NCI-H526 (cell line): ENCODE measurements at places on chromosomes 11 and 22.

DNA sequence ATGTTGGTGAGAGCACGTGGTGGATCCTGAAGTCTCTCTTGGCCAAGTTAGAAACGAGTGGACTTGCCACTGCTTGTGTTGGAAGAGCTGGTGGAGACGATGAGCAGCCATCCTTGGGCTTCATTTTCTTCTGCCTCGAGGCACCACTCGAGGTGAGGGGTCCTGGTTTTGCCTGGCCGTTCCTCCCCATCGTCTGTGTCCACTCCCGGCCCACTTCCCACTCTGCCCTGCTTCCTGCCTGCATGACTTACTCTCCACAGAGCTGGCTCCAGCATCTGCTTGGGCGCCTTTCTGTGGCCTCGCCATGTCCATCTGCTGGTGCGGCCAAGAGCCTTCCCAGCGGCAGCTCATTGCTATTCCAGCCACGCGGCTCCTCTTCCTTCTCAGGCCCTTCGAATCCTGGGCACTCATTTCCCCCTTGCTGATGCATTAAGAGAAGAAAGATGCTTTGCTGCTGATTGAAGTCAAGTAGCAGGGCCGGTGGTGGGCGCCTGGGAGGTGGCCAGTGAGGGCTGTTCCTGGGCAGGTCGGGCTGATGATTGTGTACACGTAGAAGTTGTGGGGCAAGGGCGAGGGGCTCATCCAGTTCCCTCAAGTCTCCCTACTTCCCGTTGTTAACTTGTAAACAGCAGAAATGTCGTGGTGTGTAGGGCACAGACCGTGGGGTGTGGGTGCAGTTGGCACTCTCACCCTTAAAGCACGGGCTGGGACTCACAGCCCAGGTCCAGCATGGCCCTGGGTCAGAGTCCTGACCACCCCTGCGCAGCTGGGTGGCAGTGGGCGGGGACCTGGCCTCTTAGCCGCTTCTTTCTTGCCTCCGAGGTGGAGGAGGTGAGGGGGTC, 292.0 kb downstream of the TBC1D22A start:
- no peak for DNase-seq

DNA sequence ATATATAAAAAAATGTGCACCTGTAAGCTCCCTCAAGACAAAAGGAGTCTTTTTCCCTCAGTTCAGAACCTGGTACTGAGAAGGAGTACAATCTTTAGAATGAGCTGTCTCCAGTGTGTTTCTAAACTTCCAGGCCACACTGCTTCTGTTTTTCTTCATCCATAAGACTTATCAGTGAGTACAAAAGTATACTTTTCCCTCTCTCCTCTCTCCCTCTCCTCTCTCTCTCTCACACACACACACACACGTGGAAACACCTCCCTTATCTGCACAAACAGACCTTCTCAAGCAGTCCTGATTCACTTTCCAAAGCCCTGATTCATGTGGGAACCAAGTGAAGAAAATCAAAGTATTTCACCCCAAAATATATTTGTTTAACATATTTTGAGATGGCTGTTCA, 220.7 kb upstream of the UBASH3B start:
- DNase-seq: no peak

DNA sequence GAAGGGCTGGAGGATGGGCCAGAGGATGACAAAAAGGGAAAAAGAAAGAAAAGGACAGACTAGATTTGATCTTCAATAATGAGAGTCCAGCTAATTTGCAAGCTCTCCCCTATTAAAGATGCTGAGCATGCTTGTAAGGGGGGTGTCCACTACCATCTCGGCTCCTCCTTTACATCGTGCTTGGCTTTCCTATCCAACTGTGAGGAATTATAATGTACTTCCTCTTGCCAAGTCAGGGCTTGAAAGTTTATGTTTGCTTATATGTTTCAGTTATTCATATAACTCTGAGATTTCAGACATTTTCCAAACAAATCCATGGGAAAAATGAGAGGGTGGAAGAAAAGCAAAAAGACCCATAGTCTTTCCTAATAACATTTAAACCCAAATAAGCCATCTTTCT, 387.1 kb downstream of the METTL15 start:
- no peak for DNase-seq

GRCh38 chr22:37634417-37634924, 5.0 kb upstream of the SH3BP1 start:
- no peak for DNase-seq

GRCh38 chr11:102521121-102521520, 9.4 kb downstream of the MMP7 start:
- no peak for DNase-seq

DNA sequence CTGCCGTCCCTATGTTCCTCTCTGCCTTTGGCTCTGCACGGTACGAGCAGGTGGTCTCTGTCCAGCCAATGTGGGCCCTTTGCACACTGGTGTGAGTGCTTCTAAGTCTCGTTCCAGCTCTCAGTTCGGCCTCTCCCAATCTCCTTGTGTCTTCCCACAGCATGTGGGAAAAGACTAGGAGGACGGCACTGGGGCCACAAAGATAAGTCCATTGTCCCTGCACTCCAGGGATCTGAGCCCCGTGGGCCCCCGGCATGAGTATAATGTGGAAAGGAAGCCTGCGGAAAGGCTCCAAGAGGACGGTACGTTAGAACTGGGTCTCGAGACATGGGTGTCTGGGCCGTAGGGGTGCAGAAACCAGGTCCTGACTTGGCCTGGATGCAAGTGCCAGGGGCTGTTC, 16.4 kb downstream of the MYEOV start:
- no peak for DNase-seq
